A549 treated with AZD2906 at 1 μM for 4 hours (cell line): ENCODE measurements at places on chromosomes 1 and 21. TPM values are rescaled to one million over a fixed set of nuclear protein-coding genes. Genes with fewer than 3 reads are reported as not detected.

Gene BRDT
- total RNA-seq, result not detected in 5 replicates

Gene OMA1
- total RNA-seq, result 4.5 to 6.3 TPM (median 4.7 TPM) in 5 replicates

Gene ATP1A2
- 0.08 to 0.19 TPM (median 0.15 TPM) in 5 replicates for total RNA-seq

Gene GLMP
- 33.4 to 48.1 TPM (median 43.3 TPM) in 5 replicates for total RNA-seq

Gene SPAG17
- total RNA-seq, result not detected in 5 replicates

Gene BSND
- total RNA-seq, result not detected in 5 replicates

Gene SETDB1
- 20.7 to 23.2 TPM (median 21.6 TPM) in 5 replicates for total RNA-seq
